Amygdala (tissue), 56 donors: ENCODE measurements at places on chromosomes 3 and 15.

- DNase-seq: no peak
Measured at GRCh38 chr15:68774120-68774519, 46.6 kb downstream of the ANP32A start.

GRCh38 chr3:4957978-4958377, 21.3 kb upstream of the BHLHE40 start:
- no peak for DNase-seq

DNA sequence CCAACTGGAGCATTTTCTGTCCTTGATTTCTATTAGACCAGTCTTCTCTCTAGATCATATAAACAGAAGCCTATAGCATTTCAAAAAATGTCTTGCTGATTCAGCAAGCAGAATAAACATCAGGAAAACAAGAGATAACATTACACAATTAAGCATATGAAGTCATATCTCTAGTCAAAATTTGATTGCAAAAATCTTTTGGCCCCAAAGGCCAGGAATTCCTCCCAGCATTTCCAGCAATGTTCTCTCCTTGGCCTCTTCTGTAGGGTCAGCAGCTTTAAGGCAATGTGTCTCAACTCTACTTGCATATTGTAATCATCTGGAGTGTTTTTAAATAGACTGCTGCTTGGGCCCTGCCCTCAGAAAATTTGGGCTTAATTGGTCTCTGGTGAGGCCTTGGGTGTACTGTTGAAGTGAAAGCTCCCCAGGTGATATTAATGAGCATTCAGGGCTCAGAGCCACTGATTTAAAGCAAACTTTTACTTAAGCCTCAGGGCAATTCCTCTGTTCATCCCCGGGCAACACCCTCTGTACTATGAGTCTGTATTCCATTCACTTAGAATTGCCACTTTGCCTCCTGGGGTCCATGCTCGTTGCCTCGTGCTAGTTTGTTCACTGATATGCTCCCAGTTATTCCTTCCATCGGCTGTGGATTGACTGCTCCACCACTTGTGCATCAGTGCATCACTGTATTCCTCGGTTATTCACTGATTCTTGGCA, 1072.6 kb downstream of the ROBO2 start:
- DNase-seq: no peak

- no peak for DNase-seq
Measured at GRCh38 chr3:153400641-153401040, 238.6 kb downstream of the RAP2B start.

DNA sequence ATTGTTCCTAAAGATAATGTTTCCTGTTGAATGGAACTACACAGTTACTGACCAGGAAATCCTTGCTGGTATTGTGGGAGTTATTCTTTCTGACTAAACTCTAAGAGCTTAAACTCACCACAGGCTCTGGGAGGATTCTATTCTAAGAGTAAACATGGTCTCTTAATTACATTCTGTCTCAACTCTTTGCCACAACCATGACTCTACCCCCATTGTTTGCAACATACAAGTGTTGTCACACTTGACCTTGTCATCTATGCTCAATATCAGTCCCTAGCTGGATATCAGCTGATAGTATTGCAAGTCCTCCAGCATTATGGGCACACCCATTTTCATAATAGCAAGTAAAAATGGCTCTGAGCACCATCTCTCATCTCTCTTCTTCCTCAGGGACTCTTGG, 29.6 kb upstream of the SECISBP2L start:
- DNase-seq: no peak

- no peak for DNase-seq
Measured at GRCh38 chr3:11199902-11200845, 45.9 kb downstream of the HRH1 start.

GRCh38 chr3:53709860-53710674, 136.2 kb downstream of the CHDH start:
- DNase-seq: peak; percentile 37

DNA sequence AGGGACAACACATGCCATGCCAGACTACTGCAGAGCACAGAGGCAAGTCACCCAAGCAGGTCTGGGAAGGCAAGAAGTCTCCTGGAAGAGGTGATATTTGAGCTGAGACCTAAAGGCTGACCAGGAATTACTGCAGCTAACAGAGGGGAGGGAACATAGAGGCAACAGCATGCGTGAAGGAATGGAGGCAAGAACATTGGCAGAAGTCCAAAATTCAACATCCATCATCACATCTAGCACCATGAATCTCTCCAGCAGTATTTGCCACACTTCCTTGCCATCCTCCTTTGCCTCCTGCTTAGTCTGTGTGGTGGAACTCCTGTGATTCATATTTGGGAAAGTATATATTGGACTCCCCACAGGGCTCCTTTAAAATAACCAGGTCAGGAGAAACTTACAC, 870 bp upstream of the TSEN2 start:
- no peak for DNase-seq

- DNase-seq: no peak
Measured at GRCh38 chr3:185715091-185715490, 109.8 kb downstream of the IGF2BP2 start.

DNA sequence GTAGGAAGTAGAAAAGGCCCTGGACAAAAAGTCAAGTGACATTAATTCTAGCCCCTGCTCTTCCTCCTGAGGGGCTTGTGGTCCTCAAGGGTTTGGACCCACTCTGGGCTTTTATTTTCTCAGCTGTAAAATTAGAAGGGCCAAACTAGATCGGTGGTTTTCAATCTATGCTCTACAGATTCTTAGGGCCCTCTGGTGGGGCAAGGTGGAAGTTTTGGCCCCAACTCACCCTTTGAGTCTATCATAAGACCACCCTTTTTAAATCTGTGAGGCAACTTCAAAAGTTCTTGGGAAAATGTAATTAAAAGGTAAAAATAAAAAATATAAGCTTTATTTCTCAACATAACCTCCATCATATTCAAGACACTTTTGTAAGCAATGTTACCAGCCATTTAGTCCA, 25.6 kb upstream of the CFAP161 start:
- no peak for DNase-seq

DNA sequence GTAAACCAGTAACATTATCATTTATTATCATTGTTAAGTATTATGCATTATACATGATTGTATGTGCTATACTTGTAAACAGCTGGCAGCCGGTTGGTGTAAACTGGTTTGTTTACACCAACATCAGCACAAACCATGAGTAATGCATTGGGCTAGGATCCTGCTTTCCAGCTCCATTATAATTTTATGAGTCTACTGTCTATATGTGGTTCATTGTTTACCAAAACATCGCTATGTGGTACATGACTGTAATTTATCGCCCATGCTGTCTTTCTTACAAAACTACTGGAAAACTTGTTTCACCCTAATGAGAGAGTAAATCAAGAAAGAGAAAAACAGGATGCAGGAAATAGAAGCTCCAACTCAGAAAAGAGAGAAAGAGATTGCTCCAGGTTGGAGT, 224.8 kb upstream of the CBLB start:
- DNase-seq: no peak

- DNase-seq: no peak
Measured at GRCh38 chr15:33722005-33722672, 246.2 kb upstream of the CHRM5 start.

DNA sequence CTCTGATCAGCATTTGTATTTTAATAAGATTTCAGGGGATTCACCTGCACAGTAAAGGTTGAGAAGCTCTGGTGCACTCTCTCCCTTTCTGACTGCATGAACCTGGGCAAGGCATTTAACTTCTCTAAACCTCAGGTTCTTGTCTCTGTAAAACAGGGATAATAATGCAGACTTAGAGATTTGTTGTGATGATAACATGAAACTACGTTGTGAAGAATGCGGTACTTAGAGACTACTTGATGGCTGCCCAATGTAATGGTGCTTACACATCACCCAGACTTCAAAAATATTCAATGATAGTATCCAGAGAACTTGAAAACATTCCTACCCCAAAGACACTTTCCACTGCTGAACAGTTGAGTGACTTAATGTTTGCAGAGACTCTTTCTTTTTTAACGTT, 19.8 kb upstream of the TNFSF10 start:
- DNase-seq: no peak

DNA sequence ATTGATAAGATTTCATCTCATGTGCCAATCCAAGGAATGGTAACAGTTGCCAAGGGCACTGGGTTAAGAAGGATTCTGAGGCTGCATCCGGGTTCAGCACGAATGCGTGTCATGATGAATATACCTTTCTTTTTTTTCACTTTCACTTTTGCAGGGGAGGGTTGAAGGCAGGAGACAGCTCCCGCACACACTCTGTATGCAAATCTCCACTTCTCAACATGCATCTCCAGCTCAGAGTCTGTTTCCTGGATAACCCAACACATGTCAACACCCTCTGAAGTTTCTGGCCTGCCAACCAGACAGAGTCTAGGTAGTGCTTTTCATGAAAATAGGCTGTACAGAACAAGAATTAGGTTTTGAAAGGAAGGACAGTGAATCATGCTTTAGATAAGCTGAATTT, 21.6 kb downstream of the B4GALT4 start:
- DNase-seq: no peak

DNA sequence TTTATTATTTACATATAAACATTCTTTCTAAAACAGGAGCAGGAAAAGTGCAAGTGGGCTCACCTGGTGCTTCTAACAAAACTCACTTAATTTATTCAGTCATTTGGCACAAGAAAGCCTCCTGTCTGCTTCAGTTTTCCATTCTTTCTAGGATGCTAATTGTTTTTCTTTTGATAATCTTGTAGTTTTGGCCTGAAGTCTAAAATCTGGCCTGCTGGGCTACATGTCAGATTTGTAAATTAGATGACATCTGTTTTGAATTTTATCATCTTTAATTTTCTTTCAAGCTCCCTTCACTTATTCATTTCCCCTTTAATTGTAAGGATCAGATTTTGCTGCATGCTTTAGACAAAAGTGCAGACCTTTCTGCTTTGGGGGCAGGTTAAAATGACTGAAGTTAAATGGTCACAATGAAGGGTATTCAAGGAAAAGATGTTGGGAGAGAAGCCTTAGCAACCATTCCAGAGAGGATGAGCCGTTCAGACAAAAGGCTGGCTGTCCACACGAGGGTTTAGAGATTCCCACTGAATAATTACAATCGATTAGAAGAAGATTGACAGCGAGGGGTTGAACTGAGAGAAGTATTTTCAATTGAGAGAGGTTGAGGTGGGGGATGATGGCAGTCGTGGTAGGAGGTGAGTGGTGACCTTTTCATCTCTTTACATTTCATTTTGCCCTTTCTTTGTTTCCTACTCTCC, 59.9 kb upstream of the PTX3 start:
- DNase-seq: no peak
